HS-27A (cell line): ENCODE measurements at places on chromosomes 7 and 10.

GRCh38 chr7:40220421-40220911 lies 85.7 kb downstream of the SUGCT start:
- no peak for DNase-seq

- DNase-seq = peak; percentile 38
Observed at GRCh38 chr10:84424731-84425167, 96.4 kb downstream of the CCSER2 start.

- DNase-seq = no peak
Observed at GRCh38 chr10:133335246-133336117, 1.2 kb downstream of the CALY start.

DNA sequence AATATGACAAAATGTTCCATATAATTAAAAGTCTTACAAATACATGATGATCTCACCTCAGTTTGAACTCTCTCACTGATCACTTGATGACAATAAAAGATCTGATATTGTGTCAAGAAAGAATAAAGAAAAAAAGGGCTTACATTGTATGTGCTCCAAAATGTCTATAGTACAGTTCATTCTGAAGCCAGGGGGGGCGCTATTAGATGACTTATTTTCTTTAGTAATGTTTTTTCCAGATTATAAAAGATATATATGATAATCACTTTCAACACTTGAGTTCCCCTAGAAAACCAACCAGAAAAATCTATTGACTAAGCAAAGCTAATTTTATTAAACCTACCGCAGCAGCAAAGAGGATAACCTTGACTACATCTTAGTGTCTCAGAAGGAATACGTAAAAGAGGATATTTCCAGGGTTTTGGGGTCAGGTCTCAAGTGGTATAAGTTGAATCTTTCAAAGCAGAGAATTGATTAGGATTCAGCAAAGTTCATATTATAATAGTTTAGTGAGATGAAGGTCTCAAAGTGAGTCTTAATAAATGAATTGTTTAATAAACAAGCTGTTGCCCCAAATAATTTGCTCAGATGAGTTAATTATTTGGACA lies 55.8 kb downstream of the PTN start:
- no peak for DNase-seq

- DNase-seq = no peak
Observed at GRCh38 chr7:29567174-29567573, 3.5 kb downstream of the PRR15 start.

- DNase-seq = peak; percentile 57
Observed at GRCh38 chr7:36658335-36659171, 65.7 kb downstream of the AOAH start.

DNA sequence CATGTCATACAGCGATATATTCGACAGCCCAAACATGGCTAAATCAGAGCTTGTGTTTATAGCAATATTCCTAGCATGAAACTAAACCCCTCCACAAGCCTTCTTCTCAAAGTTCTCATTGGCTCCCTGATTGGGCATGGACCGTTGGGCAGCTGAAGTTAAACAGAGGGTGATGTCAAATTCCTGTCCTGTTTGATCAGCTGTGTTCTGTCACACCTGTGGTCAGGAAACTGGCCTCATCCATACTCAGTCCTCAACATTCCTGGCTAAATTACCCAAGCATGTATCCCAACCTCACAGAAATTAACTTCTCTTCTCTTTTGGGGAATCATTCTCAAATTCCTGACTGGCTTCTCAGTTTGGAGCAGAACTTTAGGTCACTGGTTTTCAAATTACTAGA lies 107.9 kb downstream of the ODAD2 start:
- no peak for DNase-seq

GRCh38 chr7:24138343-24138742 lies 145.6 kb upstream of the NPY start:
- no peak for DNase-seq

- no peak for DNase-seq
Observed at GRCh38 chr10:118330295-118331076, 11.6 kb downstream of the FAM204A start.

DNA sequence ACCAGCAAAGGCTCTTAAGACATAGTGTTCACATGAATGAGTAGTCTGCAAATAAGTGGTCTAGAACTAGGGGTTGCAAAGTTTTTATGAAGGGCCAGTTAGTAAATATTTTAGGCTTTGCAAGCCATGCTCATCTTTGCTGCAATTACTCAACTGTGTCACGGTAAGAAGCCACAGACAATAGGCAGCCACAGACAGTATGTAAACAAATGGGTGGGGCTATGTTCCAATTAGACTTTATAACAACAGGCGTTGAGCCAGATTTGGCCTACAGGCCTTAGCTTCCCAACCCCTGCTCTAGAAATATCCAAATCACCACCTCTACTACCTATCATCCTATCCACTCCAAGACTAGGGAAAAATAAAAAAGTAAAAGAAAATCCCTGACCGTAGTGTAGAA lies 9.2 kb downstream of the IKZF5 start:
- no peak for DNase-seq

GRCh38 chr10:22710139-22710745 lies 4.1 kb downstream of the PIP4K2A start:
- no peak for DNase-seq

DNA sequence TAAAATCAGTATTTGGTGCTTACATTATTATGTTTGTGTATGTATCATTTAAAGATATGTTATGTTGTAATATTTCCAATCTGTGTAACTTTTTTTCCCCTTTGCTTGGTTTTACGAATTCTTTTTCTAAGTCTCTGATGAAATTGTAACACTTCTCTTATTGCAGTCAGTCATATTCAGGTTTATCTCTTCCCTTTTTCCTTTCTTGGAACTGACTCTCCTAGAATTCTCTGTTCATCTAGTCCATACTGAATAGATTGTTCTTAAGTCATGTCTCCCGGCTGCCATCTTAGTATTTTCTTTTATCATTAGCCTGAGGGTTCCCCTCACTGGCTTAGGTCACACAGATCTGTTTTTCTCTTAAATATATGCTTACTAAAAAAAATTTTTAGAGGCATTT lies 44.6 kb downstream of the PHTF2 start:
- DNase-seq = no peak
